ENCODE measurements at places on chromosomes 12 and 14.

DNA sequence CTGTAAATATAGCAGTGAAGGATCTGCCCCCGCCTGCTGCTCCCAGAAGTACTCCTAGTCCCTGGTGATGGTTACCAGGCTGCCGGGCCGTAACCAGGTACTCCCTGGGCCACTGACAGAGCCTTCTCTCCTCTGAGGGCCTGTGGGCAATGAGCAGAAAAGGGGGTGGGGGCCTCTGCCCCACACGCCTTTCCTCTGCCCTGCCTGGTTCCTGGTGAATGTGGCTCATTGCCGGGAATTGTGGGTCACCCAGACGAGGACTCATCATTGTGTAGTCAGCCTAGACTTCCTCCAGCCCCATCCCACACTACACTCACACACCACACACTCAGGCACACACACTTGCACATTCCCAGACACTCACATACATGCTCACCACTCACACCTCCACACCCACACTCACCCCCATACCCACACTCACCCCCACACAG lies 35.7 kb upstream of the ACTN1 start:
- peaks cover 3% of the 10 kb centered on the region for H3K27me3 ChIP-seq
- no peaks in the 10 kb centered on the region for H3K36me3 ChIP-seq
- H3K4me1 ChIP-seq = peaks cover 8% of the 10 kb centered on the region
- H3K27ac ChIP-seq = no peak overlapping the region
- no peak overlapping the region for H3K4me3 ChIP-seq
- DNase-seq = no peak

- no peaks in the 10 kb centered on the region for H3K27me3 ChIP-seq
- no peaks in the 10 kb centered on the region for H3K4me1 ChIP-seq
- H3K36me3 ChIP-seq = no peaks in the 10 kb centered on the region
- H3K4me3 ChIP-seq = no peak overlapping the region
- DNase-seq = no peak
These were observed 177.6 kb downstream of the ACSS3 start for GRCh38 chr12:81255456-81255855.

DNA sequence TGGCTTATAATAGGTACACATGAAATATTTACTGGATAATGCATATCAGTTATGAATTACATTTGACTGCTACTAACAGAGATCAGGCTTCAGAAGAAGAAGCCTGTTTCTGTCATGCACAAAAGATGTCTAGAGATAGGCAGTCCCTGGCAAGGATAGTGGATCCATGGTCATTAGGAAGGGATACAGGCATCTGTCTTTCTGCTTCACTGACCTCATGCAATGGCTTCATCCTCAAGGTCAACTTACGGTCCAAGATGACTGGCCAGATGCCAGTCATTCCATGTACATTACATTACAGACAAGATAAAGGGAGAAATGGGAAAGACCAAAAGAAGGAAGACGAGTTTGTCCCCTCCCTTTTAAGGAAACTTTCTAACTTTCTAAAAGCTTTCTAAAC lies 94.0 kb downstream of the NUAK1 start:
- H3K36me3 ChIP-seq = no peaks in the 10 kb centered on the region
- no peaks in the 10 kb centered on the region for H3K4me1 ChIP-seq
- no peak overlapping the region for H3K27ac ChIP-seq
- no peak for DNase-seq
- H3K27me3 ChIP-seq = no peaks in the 10 kb centered on the region

GRCh38 chr14:75825147-75825592 lies 156.6 kb downstream of the TGFB3 start:
- H3K36me3 ChIP-seq = peaks cover 26% of the 10 kb centered on the region
- no peak for DNase-seq
- no peak overlapping the region for H3K27ac ChIP-seq

DNA sequence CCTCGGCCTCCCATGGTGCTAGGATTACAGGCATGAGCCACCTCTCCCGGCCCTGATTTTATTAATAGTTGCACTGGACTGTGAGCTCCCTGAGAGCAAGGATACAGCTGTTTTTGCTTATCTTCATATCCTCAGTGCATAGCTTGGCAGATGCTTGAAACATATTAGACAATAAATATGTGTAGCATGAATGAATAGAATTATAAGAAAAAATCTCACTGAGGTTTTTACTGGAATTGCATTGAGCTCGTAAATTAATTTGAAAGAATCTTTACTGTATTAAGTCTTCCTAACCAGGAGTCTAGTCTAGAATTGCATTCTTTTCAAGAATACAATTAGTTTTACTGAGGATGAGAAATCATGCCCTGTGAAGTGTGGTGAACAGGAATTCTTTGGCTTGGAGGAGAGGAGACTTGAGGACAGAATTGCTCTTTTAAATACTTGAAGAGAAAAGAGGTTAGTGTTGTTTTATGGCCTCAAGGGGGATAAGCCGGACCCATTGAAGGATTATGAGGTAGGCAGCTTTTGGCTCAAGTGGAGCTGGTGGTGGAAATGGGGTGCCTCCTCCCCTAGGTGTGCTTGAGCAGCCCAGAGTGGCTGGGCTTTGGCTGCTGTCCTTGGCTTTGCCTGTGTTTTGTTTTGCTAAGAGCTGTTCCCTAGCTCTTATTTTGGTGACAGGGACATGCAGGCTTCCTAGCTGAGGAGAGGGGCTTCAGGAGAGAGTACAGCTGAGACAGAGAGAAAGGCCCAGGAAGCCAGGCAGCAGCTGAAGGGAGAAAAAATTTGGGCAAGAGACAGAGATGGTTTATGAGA lies 34.0 kb downstream of the PLEKHD1 start:
- no peaks in the 10 kb centered on the region for H3K36me3 ChIP-seq
- no peak for DNase-seq
- no peaks in the 10 kb centered on the region for H3K4me1 ChIP-seq
- H3K27ac ChIP-seq = no peak overlapping the region
- peaks cover 28% of the 10 kb centered on the region for H3K27me3 ChIP-seq

DNA sequence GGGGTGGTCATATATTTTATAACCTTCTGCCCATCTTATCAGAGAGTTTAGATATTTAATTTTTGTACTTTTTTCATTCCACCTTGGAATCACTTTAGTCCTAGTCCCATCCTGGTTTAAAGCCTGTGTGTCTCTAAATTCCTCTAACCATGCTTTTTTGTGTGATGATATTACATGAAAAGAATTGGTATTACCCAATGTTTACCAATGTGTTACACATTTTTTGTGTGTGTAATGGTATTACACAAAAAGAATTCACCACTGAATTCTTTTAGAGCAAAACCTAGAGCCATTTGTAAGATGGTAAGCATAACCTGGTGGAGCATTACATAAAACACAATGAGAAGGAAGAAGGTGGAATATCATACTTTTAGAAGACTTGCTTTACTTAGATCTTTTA lies 77.5 kb downstream of the FAR2 start:
- no peak for DNase-seq
- H3K36me3 ChIP-seq = no peaks in the 10 kb centered on the region
- no peaks in the 10 kb centered on the region for H3K27me3 ChIP-seq
- H3K4me1 ChIP-seq = no peaks in the 10 kb centered on the region

- peaks cover 15% of the 10 kb centered on the region for H3K4me1 ChIP-seq
- no peak overlapping the region for H3K4me3 ChIP-seq
- DNase-seq = no peak
These were observed 406.5 kb upstream of the RGS6 start for GRCh38 chr14:71525663-71526221.

- no peak overlapping the region for H3K4me3 ChIP-seq
- H3K27me3 ChIP-seq = no peaks in the 10 kb centered on the region
- no peak overlapping the region for H3K27ac ChIP-seq
- DNase-seq = no peak
These were observed 77.0 kb downstream of the BICD1 start for GRCh38 chr12:32183650-32184049.

GRCh38 chr14:101102875-101103274 lies 199.4 kb upstream of the RTL1 start:
- peaks cover 10% of the 10 kb centered on the region for H3K27me3 ChIP-seq
- no peak overlapping the region for H3K27ac ChIP-seq
- peak; percentile 12 for DNase-seq
- H3K4me1 ChIP-seq = no peaks in the 10 kb centered on the region
- H3K4me3 ChIP-seq = no peak overlapping the region

DNA sequence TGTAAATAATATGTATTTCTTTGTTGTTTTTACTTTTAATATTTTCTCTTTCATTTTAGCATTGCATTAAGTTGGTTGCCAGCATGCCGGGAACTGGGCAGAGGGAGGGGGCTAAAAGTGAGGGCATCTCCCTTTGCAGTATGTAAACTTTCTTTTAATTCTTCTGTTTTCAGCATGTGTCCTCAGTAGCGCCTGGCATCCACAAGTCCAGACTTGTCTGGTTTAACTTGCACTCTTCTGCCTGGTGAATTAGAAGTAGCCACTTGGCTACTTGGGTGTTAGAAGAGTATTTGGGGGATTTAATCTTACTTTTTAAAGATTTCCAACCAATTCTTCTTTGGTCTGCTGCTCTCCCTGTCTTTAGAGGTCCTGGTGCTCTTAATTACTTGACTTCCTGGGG lies 117.2 kb upstream of the SCAF11 start:
- DNase-seq = no peak
- no peak overlapping the region for H3K27ac ChIP-seq
- no peaks in the 10 kb centered on the region for H3K36me3 ChIP-seq
- H3K4me1 ChIP-seq = no peaks in the 10 kb centered on the region
- H3K4me3 ChIP-seq = no peak overlapping the region

DNA sequence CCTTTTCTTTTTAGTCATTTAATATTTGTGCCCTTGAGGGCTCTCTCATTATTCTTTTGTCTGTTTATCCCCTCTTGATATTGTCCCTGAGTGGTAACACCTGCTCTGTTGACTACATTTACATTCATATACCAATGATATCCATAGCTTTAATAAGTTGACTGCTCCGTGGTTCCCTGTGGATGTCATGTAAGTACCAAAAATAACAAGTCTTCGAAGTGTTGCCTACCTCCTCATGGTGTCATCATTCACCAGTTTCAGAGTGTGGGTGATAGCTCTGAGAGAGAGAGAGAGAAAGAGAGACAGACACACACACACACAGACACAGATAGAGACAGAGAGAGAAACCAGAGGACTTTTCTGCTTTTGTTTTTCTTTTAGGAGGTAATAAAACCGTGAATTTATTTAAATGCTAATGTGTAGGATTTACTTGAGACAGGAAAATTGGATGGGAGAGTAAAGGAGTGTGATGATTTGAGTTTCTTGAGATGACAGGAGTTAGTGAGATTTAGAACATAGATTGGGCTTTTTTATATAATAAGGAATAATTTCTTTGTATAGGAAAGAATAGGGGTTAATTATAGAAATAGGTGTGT lies 52.2 kb downstream of the PAPOLA start:
- H3K27me3 ChIP-seq = no peaks in the 10 kb centered on the region
- no peaks in the 10 kb centered on the region for H3K4me1 ChIP-seq
- no peak overlapping the region for H3K27ac ChIP-seq
- H3K4me3 ChIP-seq = no peak overlapping the region
- peaks cover 57% of the 10 kb centered on the region for H3K36me3 ChIP-seq
- DNase-seq = no peak

- H3K4me3 ChIP-seq = no peak overlapping the region
- no peak overlapping the region for H3K27ac ChIP-seq
- DNase-seq = no peak
- H3K27me3 ChIP-seq = no peaks in the 10 kb centered on the region
- no peaks in the 10 kb centered on the region for H3K4me1 ChIP-seq
These were observed 45.1 kb upstream of the TRAF3 start for GRCh38 chr14:102731871-102732800.

DNA sequence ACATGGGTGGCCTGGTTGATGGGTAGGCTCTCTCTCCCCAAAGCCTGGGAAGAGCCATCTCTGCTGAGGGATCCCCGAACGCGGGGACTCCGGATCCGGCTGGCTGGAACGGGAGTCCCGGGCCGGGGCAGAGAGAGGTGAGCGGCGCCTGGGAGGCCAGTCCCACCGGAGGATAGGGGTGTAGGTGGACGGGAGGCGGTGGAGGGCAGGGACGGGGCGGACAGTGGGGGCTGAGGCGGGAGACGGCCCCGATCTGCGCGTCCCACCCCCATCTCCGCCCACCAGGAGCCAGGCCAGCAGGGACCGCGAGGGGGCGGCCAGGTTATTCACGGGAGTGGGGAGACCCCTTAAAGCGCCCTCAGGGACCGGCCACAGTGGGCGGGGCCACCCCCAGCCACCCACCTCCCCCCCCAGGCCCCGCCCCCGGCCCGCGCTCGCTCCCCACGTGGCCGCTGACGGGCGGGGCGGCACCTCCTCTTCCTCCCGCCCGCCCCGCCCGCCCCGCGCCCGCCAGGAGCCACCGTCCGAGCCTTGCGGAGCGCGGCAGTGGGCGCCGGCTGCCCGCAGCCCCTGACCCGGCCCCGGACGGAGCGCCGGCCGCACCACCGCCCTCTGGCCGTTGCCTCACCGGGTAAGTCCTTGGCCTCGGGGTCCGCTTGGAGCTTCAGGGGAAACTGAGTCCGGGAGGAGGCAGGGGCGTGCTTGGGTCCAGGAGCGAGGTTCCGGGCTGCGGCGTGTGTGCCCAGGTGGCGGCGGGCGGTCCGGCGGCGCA lies at the start of gene INF2:
INF2 (plus strand) TSS at position 510 of the 772 bp plus-strand sequence. CDS start 11,748 bp downstream, outside the sequence.
- peak; percentile 59 for DNase-seq
- no peaks in the 10 kb centered on the region for H3K27me3 ChIP-seq
- peaks cover 9% of the 10 kb centered on the region for H3K36me3 ChIP-seq
- H3K4me1 ChIP-seq = peaks cover 69% of the 10 kb centered on the region

- H3K4me1 ChIP-seq = peaks cover 24% of the 10 kb centered on the region
- DNase-seq = no peak
- H3K27me3 ChIP-seq = no peaks in the 10 kb centered on the region
- no peak overlapping the region for H3K4me3 ChIP-seq
- no peak overlapping the region for H3K27ac ChIP-seq
These were observed 3.9 kb downstream of the ENTPD5 start for GRCh38 chr14:74015176-74015575.

- H3K27ac ChIP-seq = no peak overlapping the region
- H3K4me3 ChIP-seq = no peak overlapping the region
- peaks cover 19% of the 10 kb centered on the region for H3K4me1 ChIP-seq
- H3K27me3 ChIP-seq = no peaks in the 10 kb centered on the region
These were observed 8.4 kb downstream of the DEGS2 start for GRCh38 chr14:100150932-100151587.

DNA sequence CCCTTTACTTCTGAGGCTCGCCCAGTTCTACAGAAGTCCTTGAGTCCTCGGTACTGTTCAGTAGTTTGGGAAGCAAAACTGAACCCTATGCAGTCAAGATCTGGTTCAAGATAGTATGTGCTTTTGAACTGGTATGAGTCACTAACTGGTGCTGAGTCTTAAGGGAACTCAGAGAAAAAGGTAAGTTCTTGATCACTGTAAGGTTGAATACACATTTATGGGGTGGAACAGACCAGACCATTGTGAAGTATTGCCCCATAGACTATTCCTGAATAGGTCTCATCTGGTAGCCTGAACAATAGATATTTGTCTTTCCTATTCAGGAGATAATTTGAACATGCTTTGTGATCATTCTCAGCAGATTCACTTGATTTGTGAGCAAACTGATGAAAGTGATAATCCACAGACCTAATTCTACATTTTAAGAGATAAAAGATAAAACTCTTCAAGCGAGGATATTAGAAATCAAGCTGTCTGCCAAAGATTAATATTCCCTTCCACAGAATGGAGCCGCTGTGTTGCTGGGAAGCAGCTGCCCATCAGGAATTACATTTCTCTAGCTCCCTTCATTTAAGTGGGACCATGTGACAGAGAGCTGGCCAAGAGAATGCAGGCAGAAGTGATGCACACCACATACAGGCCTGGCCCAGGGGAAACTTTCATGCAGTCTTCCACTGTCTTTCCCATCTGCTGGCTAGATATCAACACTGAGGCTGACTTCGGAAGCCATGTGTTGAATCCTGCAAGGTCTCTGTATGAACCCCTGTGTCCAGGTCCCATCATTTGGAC lies 369.8 kb upstream of the GARIN6 start:
- DNase-seq = no peak
- no peak overlapping the region for H3K27ac ChIP-seq
- H3K4me3 ChIP-seq = no peak overlapping the region
